ENCODE measurements at places on chromosomes 3 and 15.

DNA sequence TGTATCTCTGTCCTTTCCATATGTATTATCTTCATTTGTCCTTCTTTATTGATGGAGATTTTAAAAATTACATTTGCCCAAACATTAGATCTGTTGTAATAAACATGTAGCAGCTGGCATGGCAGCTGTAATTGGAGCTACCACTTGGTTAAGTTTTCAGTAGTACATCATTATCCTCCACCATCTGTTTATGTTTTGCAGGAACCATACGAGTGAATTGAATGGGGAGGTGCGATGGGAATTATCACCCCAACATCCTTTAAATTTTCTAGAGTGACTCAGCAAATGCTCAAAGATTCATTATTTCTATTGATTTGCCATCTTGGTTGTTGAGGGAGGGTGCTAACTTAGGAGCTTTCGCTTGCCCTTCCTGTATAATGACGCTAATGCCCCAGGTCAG, 32.6 kb upstream of the NOX5 start:
- DNase-seq, result no peak

DNA sequence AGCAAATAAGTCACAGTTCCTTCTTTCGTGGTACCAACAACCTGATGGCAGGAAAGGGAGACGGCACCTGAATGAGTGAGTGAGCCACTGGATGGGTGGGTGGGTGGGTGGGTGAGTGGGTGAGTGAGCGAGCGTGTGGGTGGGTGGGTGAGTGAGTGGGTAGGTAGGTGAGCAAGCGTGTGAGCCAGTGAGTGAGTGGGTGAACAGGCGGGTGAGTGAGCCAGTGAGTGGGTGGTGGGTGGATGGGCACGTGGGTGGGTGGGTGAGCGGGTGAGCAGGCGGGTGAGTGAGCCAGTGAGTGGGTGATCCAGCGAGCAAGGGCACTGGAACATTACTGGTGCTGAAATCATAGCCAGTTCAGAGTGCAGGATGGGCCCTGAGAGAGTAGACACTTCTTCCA, 152.8 kb downstream of the MEGF11 start:
- DNase-seq, result no peak

DNA sequence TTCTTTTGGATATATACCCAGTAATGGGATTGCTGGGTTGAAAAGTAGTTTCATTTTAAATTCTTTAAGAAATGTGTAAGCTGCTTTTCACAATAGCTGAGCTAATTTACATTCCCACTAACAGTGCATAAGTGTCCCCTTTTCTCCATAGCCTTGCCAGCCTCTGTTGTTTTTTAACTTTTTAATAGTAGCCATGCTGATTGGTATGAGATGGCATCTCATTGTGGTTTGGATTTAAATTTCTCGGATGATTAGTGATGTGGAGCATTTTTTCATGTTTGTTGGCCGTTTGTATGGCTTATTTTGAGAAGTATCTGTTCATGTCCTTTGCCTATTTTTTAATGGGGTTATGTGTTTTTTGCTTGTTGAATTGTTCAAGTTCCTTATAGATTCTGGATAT, 444.3 kb upstream of the ATP11B start:
- DNase-seq, result no peak

DNA sequence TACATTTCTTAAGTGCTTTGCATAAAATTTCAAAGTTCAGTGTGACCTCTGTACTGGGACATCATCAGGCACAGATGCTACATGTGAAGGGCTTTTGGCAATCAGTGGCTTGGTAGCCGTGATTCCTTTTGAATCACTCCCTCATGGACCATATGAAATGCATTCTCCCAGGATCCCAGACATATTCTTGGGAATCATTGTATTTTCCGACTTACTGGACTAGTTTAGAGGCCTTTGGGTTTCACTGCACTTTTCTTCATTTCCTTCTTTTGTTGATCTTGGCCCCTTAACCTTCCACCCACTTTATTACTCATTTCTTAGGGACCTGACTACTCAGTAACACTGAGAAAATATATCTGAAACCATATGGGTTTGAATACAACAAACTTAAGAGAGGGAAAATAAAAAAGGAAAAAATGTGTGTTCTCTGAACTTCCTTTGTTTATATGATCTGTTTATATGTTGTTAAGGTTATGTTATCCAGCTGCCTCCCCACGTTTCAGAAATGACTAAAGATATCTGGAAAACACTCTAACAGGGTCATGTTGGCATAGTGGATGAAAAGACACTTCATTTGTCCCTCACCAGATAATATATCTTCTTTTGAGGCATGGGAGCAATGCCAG, 35.1 kb downstream of the HMG20A start:
- DNase-seq, result peak; percentile 84

- no peak for DNase-seq
Observed at GRCh38 chr3:194755671-194756459, 70.2 kb downstream of the FAM43A start.

GRCh38 chr3:106014518-106014917, 145.7 kb upstream of the CBLB start:
- no peak for DNase-seq

DNA sequence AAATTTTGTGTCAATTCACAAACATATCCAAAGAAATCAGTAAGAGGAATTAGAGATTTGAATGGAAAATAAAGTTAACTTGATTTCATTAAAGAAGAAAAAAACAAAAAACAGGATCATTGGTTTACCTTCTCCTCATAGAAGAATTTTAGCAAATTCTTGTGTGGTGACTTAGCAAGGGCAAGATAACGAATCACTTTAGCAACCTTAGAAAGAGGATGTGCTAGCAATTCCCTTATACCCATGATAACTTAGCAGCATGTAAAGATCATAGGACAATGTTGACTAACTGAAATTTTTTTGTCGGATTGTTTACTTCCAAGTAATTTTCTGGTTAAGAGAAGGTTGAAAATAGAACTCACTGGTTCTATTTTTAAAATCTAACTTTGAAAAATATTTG, 609.3 kb downstream of the GBE1 start:
- no peak for DNase-seq

All from right lung (tissue), 10 donors.